ENCODE measurements at places on chromosomes 13 and 19.

DNA sequence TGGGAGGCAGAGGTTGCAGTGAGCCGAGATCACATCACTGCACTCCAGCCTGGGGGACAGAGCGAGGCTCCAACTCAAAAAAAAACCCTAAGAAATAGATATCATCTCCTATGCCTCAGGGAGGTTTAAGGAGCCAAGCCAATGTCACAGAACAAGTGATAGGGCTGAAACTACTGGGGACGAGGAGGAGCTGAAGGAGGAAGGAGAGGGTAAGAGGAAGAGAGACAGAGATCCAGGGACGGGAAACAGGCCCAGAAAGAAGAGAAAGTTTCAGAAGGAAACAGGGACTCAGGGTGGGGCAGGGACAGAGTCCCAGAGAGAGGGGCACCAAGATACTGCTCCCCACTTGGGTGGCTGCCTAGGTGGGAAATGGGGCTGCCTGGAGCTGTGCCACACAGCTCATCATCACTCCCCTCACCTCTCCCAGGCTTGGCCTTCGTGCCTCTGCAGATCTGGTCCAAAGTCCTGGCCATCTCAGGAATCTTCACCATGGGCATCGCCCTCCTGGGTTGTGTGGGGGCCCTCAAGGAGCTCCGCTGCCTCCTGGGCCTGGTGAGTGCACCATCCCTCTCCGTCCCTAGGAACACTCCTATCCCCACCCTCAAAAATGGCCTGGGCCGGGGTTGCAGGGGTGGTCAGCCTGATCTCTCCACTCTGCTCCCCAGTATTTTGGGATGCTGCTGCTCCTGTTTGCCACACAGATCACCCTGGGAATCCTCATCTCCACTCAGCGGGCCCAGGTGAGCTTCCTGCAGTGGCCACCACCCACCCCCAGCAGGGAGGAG is 1.5 kb downstream of the CD37 start:
- DNase-seq = no peak

DNA sequence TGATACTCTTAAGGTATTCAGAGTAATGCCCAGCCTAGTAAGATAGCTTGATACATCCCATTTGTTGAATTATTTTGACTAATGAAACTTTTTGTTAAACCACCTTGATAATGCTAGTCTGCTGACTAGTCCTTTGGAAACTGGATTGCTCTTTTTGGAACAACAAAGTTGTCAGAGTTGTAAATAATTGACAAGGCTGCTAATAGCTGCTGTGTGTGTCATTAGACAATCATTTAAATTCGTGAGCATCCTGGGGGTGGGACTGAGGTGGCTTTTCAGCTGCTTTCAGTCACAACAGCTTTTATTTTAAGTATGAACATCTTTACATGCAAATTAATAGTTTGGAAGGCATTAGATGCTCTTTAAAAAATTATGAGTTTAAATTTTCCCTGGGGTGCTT is 153.5 kb downstream of the HS6ST3 start:
- DNase-seq = no peak

- peak; percentile 44 for DNase-seq
These were observed 5.9 kb upstream of the CACNG7 start for GRCh38 chr19:53903055-53903680.

GRCh38 chr19:34165295-34165738 is 7.0 kb upstream of the LSM14A start:
- peak; percentile 38 for DNase-seq

- no peak for DNase-seq
These were observed 7.7 kb upstream of the TMC4 start for GRCh38 chr19:54180691-54181091.

DNA sequence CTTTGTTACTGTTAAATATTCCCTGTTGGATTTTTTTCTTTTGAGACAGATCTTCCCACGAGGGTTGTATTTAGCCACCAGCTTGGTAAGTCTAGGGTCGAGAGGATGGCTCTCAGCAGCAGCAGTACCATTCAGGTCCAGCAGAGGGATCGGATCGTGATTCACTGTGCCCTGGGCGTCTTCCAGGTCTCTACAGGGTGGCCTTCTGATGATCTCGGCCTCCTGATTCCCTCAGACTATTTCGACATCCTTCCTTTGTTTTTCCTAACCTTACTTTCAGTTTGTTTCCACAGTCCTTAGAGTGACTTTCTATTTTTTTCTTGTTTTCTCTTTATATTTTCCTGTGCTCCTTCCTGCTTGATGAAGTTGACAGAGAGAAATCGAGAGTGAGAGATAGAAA is 1436.9 kb downstream of the UQCRFS1 start:
- DNase-seq = peak; percentile 64

GRCh38 chr13:74678308-74678965 is 544.2 kb upstream of the KLF12 start:
- no peak for DNase-seq

GRCh38 chr19:10762656-10763055 is 44.8 kb downstream of the DNM2 start:
- no peak for DNase-seq

DNA sequence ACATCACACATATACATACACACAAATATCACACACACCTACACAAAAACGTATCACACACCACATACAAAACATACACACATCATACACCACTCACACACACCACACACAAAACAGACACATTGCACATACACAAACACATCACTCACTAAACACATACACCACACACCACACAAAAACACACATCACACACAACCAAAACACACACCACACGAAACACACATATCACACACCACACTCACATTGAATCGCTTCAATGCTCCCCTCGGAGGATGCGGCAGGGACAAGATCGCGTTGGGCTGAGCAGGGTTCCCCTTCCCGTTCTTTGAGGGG is 131.5 kb downstream of the CRYL1 start:
- no peak for DNase-seq

DNA sequence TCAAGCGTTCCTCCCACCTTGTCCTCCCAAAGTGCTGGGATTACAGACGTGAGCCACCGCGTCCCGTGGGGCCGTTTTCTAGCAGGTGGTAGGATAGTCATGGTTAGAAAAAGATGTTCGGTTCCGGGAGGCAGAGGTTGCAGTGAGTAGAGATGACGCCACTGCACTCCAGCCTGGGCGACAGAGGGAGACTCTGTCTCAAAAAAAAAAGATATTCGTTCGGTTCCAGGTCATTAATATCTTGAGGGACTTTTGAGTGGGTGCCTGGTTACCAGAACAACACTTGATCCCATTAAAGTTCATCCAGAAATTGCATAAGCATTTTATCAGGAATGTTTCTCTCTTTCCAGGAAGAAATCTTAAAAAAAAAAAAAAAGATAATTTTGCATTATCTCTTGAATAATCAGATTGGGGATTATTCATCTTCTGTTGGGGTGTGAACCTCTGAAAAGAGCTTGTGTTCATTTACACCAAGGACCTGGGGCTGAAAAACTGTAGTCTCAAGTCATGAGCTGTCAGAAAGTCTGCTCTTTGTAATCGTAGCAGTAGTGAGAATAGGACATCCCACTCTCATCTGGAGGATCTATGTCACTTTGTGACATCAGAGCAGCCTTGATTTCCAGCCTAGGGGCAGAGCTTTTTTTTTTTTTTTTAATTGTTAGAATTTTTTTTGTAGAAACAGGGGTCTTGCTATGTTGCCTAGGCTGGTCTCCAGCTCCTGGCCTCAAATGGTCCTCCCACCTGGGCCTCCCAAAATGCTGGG is 1.0 kb upstream of the ETHE1 start:
- DNase-seq = peak; percentile 24

GRCh38 chr13:79328510-79328909 is 77.5 kb downstream of the RBM26 start:
- DNase-seq = no peak

- DNase-seq = no peak
These were observed 5.5 kb upstream of the ENOX1 start for GRCh38 chr13:43792076-43792881.

GRCh38 chr13:32951580-32951979 is 64.6 kb upstream of the KL start:
- DNase-seq = no peak

DNA sequence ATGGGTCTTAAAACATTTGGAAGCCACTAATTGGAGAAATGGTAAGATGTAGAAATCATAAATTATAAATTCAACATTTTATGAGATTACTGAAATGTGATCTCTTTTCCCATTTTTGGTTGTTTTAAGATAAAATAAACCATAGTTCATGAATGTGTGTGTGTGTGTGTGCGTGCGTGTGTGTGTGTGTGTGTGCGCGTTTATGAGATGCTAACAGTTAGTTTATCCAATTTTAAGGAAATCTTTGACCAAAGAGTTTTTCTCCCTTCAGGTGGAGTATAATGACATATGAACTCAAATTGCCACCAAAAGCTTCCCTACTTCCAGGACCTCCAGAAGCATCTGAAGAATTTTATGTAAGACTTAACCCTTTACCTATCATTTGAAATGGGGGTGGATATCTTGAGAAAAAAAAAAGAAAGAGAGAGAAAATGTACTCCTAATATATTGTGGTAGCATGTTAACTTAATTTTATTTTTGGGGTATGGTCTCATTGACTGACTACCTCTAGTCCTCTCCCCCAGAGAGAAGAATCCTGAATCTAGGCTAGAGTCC is 98.1 kb upstream of the AKAP11 start:
- DNase-seq = no peak

GRCh38 chr19:46841458-46842083 is 9.1 kb downstream of the AP2S1 start:
- DNase-seq = no peak

- no peak for DNase-seq
These were observed 246.5 kb upstream of the ARGLU1 start for GRCh38 chr13:106814463-106814862.

DNA sequence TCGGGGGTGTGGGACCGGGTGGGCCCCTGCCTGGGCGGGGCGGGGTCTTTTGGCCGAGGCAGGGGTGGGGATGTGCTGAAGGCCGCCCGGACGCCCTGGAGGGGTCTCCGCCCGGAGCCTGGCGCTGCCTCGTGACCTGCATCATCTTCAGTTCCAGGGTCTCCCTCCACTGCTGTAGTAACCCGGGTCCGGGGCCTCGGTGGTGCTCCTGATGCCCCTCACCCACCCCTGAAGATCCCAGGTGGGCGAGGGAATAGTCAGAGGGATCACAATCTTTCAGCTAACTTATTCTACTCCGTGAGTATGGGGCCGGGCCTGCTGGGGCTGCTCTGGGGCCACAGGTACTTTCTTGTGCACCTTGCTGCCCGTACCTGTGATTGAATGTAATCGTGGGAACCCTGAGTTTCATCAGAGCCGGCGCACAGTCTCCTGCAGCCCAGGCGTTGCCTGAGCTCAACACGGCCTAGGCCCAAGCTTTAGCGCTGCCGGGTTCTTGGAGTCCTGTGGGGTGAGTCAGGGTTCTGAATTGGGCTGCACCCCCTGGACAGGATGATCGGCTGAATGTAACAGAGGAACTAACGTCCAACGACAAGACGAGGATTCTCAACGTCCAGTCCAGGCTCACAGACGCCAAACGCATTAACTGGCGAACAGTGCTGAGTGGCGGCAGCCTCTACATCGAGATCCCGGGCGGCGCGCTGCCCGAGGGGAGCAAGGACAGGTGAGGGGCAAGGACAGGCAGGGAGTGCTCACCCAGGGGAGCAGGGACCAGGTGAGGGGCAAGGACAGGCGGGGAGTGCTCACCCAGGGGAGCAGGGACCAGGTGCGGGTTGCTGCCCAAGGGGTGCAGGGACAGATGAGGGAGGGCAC is 10.5 kb downstream of the PEAK3 start:
- DNase-seq = peak; percentile 60
